ENCODE measurements at places on chromosomes 11 and 22.

DNA sequence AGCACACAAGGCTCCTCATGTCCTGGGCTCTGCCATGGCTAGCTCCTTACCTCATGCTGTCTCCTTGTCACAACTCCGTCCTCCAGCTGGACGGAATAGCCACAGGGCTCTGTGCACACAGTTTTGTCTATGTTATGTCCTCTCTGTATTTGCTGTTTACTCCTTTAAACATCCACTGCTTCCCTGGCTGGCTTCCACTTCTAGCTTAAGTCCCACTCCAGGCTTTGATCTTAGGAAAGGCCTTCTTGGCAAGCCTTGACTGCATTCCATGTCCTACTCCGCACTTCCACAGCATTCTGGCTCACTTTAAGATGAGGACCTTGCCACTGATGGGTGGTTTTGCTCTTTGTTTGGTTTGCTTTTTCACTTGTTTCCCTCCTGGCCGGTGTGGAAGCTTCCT is 22.9 kb upstream of the ROBO3 start:
- no peak for DNase-seq

DNA sequence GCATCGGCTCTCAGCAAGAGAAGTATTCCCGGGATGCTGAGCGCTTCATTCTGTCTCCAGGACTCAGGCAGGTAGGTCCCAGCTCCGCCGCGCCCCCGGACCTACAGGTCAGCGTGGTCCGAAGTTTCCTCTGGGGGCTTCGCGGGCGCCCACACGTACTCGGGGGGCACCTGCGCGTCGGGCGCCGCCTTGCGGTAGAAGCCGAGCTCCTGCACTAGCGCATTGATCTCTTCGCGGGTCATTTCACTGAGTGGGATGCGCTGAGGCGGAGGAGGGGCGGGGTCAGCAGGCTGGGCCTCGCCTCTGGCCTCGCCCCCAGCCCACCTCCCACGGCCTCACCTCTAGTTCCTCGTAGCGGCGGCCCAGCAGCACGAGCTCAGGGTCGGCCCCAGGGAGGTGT is 2.5 kb downstream of the SELENOM start:
- no peak for DNase-seq

- no peak for DNase-seq
Measured at GRCh38 chr11:114918286-114918685, 240.0 kb downstream of the NXPE2 start.

DNA sequence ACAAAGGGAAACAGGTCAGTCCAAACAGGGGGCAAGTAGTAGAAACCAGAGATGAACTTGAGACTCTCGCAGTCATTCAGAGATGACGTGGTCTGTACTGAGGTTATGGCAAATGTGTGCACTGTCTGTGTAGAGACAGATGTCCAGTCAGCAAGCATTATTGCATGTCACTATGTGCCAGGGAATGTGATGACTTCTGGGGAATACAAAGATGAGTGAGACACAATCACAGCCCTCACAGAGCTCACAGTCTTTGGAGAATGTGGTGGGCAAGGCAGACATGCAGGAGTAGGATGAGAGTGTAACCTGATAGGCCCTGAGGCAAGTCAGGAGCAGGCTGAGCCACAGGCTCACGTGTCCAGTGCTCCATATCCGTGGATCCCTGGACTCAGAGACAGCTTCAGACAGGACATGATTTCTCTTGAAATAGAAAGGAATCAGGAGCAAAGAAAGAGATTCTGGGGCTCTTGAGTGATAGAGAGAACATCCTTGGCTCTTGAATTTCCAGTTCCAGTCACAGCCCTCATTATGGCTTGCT is 550.7 kb downstream of the ETS1 start:
- DNase-seq, result no peak

GRCh38 chr11:486189-486588 is 20.9 kb downstream of the RNH1 start:
- DNase-seq, result no peak

Measured in fibroblast of pulmonary artery (primary cell).